ENCODE measurements at places on chromosomes 3 and 15.

DNA sequence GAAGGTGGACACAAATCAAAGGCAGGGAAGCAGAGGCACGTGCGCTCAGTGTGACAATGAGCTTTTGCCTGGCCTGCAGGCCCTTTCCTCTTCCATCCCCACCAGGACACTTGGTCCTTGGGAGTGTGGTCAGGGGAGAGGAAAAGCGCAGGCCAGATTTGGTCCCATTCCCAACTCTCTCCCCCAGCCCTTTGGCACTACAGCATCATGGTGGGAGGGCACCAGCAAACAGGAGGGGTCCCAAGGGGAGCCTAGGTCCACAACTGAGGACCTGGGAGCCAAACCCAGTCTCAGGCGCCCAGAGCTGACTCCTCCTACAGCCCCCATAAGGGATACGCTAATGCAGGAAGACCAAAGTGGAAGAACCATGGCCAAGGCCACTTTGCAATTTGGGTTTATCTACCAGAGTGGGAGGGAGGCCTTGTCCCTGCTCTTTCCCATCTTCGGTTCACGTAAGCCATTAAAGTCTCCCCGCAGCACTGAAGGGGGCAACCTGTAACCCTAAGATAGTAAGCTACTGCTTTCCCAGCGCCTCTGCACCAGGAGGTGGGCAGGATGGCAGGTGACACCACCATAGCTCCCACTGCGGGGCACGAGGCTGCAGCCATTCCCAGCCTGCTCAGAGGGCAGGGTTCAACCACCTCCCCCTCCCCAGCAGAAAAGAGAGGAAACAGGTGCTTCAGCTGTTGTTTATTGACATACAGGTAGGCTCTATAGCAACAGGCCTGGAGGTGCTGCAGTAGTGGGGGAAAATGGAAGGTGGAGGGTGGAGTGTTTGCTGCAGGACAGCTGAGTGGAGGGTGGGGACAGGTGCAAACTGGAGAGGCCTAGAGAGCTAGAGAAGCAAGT lies 993 bp upstream of the GRAMD2A start:
- DNase-seq: no peak

- DNase-seq: no peak
These were observed 44.1 kb downstream of the CD200R1 start for GRCh38 chr3:112930771-112931170.

DNA sequence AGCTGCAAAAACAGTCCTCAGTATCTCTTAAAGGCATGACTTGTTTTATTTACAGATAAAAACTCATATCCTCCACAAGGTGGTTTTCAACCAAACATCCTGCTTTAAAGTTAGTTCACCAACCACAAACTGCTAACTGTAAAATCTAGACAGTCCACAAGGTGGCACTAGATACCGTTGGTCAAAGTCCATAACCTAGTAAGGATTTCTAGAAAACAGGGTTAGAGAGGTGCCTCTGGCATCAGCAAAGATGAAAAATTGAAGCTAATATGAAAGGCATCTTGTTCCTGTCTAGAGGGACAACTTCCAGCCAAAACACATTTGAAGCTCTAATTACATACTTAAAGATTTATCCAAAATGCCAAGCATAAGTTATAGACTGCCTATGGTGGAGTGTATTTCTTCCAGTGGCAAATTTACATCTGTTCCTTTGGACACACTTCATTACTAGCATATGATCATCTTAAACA lies 56.0 kb downstream of the ZMAT3 start:
- peak; percentile 44 for DNase-seq

GRCh38 chr3:1326546-1326945 lies 233.7 kb downstream of the CNTN6 start:
- no peak for DNase-seq

DNA sequence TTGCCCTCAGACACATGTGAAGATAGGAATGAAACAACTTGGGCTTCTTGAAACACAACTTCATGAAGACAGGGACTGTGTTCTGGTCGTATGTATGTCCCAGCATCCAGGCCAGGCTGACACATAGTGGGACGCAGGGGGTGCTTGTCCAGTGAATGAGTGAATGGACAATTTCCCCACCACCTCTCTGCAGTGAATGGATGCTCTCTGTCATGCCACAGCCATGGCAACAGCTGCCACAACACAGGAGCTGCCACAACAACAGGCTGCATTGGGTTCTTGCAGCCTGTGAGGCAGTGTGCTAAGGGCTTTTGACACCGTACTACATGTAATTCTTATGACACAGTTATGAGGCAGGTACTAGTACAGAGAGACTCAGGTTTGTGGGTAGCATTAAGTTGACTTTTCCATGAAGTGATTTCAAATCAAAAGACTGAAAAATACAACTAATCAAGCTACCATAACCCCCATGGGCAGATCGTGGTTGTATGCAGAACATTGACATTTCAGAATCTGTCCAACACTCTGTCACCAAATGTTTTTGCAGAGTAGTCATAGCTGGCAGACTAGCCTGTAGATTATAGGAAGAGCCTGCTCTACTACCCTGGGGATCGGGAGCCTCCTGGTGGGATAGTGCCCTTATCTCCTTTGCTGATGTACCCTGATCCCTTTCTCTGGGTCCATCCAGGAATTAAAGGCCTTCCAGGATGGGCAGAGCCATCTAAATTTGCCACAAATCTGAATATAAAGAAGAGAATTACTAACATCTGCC lies 40.8 kb downstream of the CLSTN2 start:
- no peak for DNase-seq

GRCh38 chr3:156461889-156462288 lies 93.0 kb downstream of the SSR3 start:
- DNase-seq: no peak
